ENCODE measurements at places on chromosomes 3 and 15.
A peak's percentile ranks its signal among the peaks of the same experiment; 100 is the strongest.

DNA sequence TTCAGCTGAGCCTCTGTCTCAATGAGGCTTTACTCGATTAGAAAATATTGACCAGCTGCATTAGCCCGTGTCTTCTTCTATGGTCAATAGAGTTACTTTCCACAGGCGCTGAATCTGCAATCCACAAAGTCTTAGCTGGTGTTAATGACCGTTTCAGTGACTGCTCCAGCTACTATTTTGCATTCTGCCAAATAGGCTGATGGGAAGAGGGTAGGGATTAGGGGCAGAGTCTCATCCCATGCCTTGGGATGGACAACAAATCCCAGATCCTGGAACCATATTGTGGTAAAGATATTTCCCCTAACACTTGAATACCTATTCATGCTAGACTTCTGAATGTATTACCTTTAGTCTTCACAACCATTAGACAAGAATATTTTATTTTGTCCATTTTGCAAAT lies 29.5 kb upstream of the MAGI1 start:
- no peak for DNase-seq

GRCh38 chr3:134325706-134326105 lies 48.5 kb downstream of the AMOTL2 start:
- no peak for DNase-seq

GRCh38 chr3:151896246-151897012 lies 23.0 kb downstream of the SUCNR1 start:
- no peak for DNase-seq

GRCh38 chr3:53155760-53156159 lies 5.2 kb upstream of the PRKCD start:
- DNase-seq, result no peak

DNA sequence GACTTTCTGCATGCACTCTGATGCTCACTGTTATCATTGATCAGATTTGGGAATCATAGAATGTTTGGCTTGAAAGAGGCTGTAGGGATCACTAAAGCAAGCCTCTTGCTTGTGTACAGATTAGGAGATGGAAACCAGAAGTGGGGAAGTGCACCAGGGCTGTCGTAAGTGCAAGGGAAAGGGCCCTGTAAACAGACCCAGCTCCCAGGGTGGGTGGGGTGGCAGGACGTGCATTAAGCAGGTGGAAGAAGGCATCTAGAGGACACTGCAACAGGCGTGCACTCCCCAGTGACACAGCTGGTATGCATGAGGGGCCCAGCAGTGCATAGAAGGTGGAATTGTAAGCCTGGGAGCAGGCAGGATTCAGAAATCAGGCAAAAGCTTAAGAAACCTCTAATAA lies 58.0 kb upstream of the SLC7A14 start:
- no peak for DNase-seq

DNA sequence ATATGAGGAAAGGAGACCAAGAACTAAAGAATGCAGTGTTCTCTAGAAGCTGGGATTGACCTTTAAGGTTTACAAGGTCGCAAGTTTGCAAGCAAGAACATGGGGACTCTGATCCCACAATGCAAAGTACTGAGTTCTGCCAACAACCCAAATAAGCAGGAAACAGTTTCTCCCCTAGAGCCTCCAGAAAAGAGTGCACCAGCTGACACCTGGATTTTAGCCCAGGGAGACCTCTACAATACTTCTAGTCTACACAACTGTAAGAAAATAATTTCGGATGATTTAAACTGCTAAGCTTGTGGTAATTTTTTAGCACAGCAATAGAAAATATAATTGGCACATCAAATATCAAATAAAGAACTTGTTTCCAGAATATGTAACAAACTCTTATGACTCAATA lies 46.4 kb downstream of the EHHADH start:
- no peak for DNase-seq

DNA sequence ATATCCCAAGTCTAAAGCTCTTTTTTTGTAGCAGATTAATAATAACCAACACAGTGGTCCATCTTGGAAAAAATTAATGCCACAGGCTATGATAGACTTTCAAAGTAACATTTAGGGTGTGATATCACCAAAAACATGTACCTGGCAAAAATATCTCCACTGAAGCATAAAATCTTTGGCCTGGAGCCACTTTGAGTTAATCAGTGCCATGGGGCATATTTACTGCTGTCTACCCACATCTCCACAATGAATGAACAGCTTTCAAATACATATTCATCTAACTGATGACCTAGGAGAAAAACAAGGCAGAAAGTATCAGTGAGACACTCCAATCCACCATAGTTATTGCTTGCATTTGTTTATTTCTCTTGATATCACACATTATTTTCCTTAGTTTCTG lies 296.0 kb upstream of the MDFIC2 start:
- no peak for DNase-seq

- no peak for DNase-seq
These were observed 7.2 kb downstream of the FEM1B start for GRCh38 chr15:68284616-68285258.

DNA sequence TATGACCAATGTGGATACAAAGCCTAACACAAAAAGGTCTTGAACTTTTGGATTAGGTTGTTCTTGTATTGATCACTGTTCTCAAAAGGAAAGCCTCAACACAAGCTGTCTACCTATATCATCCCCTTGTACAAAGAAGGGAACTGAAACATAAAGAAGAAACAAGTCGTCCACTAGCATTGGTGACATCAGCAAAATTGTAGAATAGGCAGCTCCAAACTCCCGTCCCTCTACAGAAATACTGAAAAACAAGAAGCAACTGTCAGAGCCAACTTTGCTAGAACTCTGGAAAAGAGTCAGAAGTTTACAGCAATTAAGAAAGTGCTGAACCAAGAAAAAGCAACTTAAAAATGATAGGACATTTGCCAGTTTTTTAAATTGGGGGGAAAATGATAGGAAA lies 7.5 kb upstream of the NR1I2 start:
- DNase-seq, result no peak

DNA sequence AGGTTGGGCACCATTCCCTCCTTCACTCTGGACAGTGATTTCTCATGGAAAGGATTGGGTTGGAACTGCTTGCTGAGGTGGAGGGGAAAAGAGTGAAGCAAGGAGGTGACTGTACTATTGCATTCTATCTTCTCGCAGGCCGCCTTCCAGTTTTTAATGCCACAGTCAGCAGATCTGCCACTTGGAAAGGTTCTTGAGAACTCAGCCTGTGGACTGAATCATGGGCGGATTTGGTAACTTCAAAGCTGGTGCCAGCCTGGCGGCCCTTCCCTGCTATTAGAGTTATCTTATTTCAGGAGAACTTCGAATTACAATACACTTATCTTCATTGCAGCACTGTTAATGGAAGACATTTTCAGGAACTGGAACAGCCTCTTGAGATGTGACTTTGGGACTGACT lies 23.1 kb upstream of the SLC28A2 start:
- no peak for DNase-seq

DNA sequence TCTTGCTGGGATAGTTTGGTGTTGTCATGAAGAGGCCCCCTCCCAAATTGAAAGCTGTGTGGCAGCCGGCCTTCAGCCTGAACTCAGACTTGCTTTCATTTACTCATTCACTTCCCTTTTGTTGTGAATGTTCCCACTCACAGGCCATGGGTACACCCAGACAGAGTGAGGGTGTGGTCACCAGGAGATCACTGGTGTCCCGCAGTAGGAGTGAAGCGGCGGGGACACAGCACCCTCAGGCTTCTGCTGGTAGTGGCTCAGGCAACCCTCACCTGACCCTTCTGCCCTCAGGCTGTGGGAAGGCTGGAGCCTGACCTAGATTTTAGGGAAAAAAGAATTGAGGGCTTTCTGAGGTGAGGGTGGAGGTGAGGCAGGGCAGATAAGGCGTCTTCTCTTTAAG lies 244.4 kb downstream of the SOX2 start:
- no peak for DNase-seq

- peak; percentile 70 for DNase-seq
These were observed 19.5 kb downstream of the MESD start for GRCh38 chr15:80970018-80970657.

- DNase-seq, result peak; percentile 8
These were observed 627 bp downstream of the NT5DC2 start for GRCh38 chr3:52532838-52533622.

DNA sequence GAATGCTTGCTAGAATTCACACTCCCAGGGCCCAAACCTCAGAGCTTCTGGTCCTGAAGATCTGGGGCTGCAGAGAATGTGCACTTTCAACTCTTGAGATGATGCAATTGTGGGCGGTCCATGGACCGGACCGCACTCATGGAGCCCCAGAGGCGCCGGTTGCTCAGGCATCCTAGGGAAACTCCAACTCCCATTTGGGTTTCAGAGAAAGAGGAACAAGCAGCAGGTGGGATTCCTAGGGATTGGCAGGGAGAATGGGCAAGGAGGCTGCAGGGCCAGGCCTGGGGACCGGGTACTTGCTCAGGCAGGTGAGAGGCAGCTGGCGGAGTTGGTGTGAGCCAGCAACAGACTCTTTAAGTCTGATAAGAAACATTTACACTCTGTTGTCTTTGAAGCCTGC lies 3.5 kb downstream of the NOX5 start:
- no peak for DNase-seq

GRCh38 chr3:34283751-34284150 lies 485.3 kb downstream of the PDCD6IP start:
- DNase-seq, result no peak

DNA sequence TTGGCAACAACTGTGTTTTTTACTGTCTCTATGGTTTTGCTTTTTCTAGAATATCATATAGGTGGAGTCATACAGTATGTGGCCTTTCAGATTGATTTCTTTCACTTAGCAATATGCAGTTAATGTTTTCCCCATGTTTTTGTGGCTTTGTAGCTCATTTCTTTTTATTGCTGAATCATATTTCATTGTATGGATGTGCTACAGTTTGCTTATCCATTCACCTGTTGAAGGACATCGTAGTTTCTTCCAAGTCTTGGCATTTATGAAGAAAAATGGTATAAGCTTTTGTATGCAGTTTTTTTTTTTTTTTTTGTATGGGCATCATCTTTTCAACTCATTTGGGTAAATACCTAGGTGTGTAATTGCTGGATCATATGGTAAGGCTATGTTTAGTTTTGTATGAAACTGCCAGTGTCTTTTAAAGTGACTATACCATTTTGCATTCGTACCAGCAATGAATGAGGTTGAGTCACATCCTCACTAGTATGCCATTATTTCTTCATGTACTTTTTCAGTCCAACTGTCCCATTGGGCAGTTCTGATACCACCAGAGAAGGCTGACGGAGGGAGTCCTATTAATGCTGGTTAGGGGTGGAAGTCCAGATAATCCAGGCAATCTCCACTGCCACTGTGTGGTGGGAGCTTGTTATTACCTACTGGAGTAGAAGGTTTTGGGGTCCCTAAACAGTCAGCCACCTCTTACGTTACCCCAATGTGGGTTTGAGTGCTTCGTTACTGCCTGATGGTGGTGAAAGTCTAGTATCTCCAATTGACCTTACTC lies 210.5 kb downstream of the DOCK3 start:
- DNase-seq, result no peak

- DNase-seq, result no peak
These were observed 15.6 kb downstream of the CLDN1 start for GRCh38 chr3:190306513-190307163.

DNA sequence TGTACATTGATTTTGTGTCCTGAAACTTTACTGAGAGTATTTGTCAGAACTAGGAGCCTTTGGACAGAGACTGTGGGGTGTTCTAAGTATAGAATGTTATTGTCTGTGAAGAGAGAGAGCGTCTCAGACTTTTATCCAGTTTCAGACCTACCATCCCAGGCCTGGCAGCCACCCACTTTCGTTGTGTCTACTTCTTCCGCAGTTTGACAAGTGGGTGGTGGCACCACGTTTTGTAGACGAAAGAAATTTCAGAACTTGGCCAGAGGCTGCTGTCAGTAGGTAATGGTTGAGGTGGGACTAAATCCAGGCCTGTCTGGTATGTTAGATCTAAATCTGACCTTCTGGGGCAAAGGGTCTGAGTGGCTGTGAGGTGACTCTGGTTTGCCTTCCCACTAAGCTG lies 13.4 kb upstream of the TRAK1 start:
- DNase-seq, result no peak

DNA sequence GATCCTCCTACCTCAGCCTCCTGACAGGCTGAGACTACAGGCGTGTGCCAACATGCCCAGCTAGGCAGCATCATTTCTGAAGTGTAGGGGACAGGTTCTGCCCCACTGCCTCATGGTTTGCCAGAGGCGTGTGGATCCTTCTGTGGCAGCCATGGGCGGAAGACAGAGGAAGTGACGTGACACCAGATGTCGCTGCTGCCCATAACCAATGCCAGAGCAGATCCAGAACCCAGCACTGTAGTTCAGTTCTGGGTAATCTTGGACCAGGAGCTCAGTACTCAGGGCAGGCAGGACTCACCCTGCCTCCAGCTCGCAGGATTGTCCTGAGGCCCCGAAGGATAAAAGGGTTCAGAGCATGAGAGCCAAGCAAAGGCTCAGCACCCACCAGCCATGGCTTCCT lies 8.2 kb downstream of the RBPMS2 start:
- no peak for DNase-seq

DNA sequence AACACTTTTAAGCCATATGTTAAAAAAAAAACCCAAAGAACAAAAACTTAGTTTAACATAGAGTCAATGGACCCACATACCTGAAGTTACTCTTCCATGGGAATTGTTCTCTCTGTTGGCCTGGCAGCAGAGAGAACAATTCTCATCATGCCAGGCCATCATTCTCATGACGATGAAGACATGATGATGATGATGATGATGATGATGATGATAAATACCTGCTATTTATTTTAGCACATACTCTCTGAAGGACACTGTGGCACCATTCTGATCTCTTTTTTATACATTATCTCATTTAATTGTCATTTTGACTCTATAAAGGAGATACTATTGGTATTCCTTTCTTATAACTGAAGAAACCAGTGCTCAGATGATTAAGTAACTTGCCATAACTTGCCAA lies 366.9 kb downstream of the MFSD1 start:
- DNase-seq, result no peak

GRCh38 chr3:189040656-189041335 lies 131.0 kb upstream of the TPRG1 start:
- peak; percentile 59 for DNase-seq

DNA sequence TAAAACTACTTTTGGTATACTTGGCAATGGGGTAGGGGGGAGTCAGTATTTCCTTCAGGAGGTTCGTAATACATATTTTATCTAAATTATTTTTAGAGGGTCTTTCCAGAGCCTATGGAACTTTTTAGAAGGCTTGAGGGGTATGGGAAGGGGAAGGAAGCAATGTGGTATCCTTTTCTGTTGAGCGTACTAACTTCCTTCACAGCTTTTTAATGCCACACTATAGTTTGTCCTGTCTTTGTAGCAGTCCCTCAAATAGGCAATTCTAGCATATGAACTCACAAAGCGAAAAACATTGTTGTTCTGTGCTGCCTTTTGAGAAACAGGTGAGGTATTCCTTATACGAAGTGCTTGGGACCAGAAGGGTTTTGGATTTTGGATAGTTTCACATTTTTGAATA lies 22.3 kb upstream of the P2RY13 start:
- DNase-seq, result no peak

DNA sequence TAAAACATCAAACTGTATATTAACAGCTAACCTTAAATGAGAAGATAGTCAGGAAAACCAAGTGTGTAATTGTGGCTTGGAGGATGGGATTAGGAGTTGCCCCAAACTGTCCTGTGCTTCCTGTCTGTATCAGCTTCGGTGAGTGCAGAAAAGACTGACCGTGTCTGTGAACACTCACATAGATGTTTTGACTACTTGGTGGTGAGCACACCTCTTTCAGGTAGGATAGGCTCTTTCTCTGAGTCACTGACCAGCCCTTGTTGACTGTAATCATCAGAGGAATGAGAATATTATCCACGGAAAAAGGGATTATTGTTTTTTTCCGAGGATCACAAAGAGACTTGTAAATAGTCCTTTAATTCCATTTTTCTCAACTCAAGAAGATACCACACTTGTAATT lies 51.5 kb downstream of the GMNC start:
- DNase-seq, result no peak

GRCh38 chr3:72440491-72440890 lies 407.8 kb downstream of the SHQ1 start:
- no peak for DNase-seq

Data from fibroblast of skin of scalp (primary cell).